Activated naive CD4-positive, alpha-beta T cell treated with anti-CD3 and anti-CD28 coated beads, Interleukin-2, amount 10 ng/mL, durations not matched to agents 7 days and 5 days (primary cell): ENCODE measurements at places on chromosomes 4 and X.

DNA sequence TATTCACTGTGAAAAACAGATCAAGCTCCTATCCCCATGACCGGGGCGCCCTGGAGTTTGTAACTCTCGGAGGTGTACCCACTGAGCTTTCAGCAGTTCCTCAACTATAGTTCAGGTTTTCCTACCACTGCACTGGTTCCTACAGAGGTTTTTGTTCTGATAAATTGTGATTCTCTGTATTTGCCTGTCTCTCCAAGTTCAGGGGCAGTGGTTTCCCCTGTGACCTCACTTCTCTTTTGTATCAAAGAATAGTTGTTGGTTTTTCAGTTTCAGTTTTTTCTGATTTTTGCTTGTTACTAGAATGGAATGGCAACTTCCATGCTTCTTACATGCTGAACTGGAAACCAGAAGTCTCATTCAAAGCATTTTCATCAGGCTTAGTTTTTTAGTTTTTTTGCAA is 56.8 kb upstream of the PLS3 start:
- DNase-seq = no peak

DNA sequence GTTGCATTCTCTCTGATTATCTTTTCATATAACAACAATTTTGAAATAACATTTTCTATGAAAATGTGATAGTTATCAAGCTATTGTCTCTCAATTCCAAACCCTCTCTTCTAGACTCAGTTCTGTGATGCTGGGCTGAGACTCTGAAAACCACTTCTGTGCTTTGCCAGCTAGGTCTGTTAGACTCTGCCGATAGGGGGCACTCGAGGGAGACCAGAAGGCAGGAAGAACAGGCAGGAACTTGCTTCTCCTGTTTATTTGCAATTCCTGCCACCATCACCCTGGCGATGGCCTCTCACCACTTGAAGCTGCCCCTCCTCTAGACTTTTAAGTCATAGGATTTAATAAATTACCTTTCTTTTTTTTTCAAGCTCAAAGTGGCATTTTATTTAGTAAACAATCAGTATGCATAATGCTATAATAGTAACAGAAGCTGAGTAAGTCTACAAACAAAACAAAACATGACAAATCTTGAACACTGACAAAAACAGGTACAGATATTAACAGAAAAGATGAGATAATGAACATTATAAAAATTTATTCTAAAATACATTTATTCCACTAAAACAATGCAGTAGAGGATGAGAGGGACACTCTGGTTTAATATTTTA is 49.7 kb downstream of the RASL11B start:
- DNase-seq = peak; percentile 81

DNA sequence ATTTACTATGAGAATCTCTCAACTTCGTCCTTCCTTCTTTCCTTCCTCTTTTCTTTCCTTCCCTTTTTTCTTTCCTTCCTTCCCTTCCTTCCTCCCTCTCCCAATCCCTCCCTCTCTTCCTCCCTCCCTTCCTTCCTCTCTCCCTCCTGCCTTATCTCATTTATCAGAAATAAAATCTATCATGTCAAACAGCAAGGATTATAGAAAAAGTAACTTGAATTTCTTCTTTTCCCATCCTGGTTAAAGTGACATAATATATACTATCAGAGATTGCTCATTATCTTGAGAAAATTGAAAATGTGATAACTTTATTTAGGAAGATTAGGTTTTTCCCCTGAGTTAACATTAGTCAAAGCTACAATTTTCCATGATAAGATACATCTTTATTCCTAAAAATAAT is 5.6 kb downstream of the TIGD4 start:
- DNase-seq = no peak

GRCh38 chrX:135309430-135309923 is at the start of gene ETDC:
Gene ETDC (plus strand): TSS chrX:135309480. CDS start chrX:135309480, 0 bp downstream.
- no peak for DNase-seq

GRCh38 chr4:85703096-85703495 is 228.1 kb downstream of the ARHGAP24 start:
- DNase-seq = no peak

DNA sequence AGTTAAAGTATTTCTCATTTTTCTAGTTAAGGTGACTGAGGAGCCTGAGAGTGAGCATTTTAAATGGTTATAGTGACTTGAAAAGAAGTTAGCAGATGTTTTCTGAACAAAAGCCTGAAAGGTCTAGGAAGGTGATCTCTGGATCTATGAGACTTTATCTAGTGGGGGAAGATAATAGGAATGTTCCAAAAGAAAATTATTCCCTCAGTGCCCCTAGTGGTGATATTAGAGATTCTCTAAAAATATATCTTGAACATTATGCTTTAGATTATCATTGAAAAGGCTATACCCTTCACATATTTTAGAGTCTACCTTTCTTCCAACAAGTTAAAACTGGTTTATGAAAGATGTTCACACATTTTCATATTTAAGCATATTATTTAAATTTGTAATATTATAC is 69.0 kb upstream of the SPANXN1 start:
- DNase-seq = no peak

DNA sequence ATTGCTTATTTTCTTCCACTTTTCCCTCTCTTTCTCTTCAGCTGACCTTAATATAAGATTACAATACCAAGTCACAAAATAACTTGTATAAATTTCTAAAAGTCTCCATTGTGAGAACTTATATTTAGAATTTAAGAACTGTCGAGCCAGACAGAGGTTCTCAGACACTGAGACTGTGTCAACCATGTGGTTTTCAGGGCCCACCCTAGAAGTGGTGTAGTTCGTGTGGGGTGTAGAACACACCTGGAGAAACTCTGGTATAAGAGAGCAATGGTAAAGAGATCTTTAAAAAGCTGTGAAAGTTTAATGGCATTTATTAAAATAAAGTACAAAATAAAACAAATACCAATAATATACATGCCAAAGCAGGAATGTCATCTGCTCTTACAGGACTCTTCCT is 19.7 kb downstream of the CPEB2 start:
- no peak for DNase-seq
